Kidney (tissue), 22 donors: ENCODE measurements at places on chromosomes 5 and 9. TPM values are rescaled to one million over a fixed set of nuclear protein-coding genes. Genes with fewer than 3 reads are reported as not detected.

The RANBP17 gene
- 15.4 TPM for total RNA-seq

The TAS2R1 gene
- total RNA-seq, result not detected

The CDH12 gene
- total RNA-seq, result not detected

The COL23A1 gene
- total RNA-seq, result 8.7 TPM

DNA sequence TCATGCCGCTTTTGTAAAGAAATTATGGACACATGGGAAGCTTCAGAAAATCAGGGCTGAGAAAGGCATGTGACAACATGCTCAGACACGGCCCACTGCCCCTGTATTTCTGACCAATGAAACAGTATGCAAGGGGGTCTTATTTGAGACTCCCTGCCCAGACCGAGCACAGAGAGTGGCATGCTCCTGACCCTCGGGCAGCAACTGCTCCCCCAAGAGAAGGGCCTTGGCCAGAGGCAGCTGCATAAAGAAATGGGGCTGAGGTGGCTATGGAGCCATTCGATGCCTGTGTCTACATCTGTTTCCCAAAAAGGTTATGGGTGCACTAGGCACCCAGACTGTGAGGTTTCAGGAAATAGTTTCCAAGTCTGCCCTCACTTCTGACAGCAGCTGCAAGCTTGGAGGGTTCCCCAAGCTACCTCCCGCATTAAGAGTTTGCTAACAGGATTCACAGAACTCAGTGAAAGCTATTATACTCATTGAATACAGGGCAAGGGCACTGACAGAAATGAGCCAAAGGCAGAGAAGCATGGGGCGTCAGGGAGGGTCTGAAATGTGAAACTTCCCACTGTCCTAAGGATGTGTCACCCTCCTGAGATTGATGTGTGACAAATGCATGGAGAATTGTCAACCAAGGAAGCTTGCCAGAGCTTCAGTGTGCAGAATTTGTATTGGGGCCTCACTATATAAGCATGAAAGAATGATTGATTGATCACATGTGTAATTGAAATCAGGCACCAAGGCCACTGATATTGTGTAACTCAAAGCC, 94.3 kb downstream of the DAP start:
- no peak overlapping the region for H3K27ac ChIP-seq
- H3K36me3 ChIP-seq, result no peaks in the 10 kb centered on the region
- no peak overlapping the region for H3K4me3 ChIP-seq
- H3K4me1 ChIP-seq, result no peaks in the 10 kb centered on the region

DNA sequence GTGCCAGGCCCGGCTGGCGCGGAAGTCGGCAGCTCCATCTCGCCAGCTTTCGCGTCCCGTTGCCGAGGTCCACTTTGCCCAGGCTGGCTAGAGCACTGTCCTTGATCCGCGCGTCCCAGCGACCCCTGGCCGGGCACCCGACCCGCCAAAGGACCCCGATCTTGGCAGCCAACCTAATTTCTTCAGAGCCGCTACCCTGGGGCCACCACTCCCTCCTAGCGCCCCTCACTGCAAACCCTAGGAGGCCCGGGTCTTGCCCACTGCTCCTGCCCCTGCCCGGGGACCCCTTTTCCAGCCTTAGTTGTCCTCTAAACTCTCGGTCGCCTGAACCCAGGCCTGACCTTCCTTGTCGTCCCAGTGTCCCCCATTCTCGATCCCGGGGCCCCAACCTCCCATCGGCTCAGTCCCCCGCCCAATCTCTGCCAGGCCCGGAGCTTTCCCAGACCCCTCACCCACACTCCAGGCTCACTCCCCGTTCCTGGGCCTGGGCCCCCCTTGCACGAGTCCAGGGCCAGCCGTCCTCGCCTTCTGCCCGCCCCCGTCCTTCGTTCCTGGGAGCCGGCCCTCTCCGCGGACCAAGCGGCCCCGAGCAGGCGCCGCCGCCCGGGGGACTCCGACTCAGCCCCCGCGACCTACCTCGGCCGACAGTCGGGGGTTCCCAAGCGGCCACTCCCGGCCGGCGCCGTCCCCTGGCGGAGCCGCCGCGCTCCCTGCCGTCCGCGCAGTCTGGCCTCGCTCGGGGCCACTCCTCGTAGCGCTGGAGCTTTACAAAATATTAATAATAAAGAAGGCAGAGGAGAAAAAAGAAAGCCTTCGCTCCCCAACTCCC, 701 bp upstream of the LMX1B start:
- peaks cover 23% of the 10 kb centered on the region for H3K27me3 ChIP-seq
- peaks cover 19% of the 10 kb centered on the region for H3K4me1 ChIP-seq
- H3K27ac ChIP-seq, result no peak overlapping the region
- H3K4me3 ChIP-seq, result no peak overlapping the region
- no peaks in the 10 kb centered on the region for H3K36me3 ChIP-seq

GRCh38 chr5:34656700-34657273, 659 bp downstream of the RAI14 start:
- no peaks in the 10 kb centered on the region for H3K36me3 ChIP-seq
- peak overlapping the region; percentile 42 for H3K4me3 ChIP-seq
- peak; percentile 75 for DNase-seq
- H3K4me1 ChIP-seq, result peaks cover 4% of the 10 kb centered on the region
- peak overlapping the region; percentile 96 for H3K27ac ChIP-seq

GRCh38 chr5:153676821-153677220, 186.4 kb downstream of the GRIA1 start:
- H3K36me3 ChIP-seq, result no peaks in the 10 kb centered on the region
- H3K27ac ChIP-seq, result no peak overlapping the region
- no peaks in the 10 kb centered on the region for H3K4me1 ChIP-seq
- H3K27me3 ChIP-seq, result no peaks in the 10 kb centered on the region

DNA sequence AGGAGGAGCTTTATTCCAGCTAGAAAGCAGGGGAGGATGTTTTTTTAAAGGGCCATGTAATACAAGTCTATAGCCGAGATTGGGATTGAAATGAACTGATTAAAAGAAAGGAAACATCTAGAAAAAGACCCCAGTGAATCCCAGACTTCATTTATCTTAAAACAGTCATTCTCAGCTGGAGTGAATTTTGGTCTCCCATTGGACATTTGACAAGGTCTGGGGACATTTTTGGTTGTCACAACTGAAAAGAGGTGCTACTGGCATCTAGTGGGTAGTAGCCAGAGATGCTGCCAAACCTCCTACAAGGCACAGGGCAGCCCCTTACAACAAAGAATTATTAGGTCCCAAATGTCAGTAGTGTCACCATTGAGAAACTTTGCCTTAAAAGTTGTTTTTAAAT, 16.3 kb upstream of the SPINK4 start:
- H3K4me1 ChIP-seq, result no peaks in the 10 kb centered on the region
- no peaks in the 10 kb centered on the region for H3K27me3 ChIP-seq
- no peaks in the 10 kb centered on the region for H3K36me3 ChIP-seq
- H3K27ac ChIP-seq, result no peak overlapping the region
- DNase-seq, result no peak

- H3K4me3 ChIP-seq, result peak overlapping the region; percentile 31
- no peaks in the 10 kb centered on the region for H3K27me3 ChIP-seq
- no peaks in the 10 kb centered on the region for H3K36me3 ChIP-seq
- no peak for DNase-seq
- no peak overlapping the region for H3K27ac ChIP-seq
Observed at GRCh38 chr5:115850744-115851416, 9.1 kb downstream of the AP3S1 start.

DNA sequence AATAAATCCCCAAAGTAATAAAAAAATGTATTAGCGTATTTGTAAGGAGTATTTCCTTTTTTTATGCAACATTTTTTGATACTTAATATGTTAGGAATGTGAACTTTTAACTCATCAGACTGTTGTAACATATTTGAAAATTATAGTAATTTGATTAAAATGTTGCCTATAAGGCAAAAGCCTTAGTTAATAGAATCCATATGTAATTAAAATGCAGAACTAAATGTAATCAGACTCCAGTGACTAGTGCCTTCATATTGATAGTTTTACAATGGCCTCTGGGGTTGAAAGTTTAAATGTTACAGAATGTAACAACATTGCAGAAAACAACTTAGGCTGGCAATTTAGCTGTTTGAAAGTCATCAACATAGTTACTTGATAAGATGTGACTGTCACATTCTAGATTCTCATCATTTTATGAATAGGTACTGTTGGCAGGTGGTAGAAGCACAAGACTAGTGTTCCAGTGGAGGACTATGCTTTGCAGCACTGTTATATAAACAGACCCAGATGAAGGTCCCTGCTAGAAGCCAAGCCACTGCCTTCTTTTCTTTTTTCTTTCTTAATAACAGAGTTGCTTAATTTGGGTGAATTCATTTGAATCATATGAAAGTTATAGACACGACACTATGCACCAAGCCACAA, 382.9 kb downstream of the CCDC171 start:
- no peak for DNase-seq
- no peak overlapping the region for H3K4me3 ChIP-seq
- no peaks in the 10 kb centered on the region for H3K36me3 ChIP-seq
- no peaks in the 10 kb centered on the region for H3K27me3 ChIP-seq

DNA sequence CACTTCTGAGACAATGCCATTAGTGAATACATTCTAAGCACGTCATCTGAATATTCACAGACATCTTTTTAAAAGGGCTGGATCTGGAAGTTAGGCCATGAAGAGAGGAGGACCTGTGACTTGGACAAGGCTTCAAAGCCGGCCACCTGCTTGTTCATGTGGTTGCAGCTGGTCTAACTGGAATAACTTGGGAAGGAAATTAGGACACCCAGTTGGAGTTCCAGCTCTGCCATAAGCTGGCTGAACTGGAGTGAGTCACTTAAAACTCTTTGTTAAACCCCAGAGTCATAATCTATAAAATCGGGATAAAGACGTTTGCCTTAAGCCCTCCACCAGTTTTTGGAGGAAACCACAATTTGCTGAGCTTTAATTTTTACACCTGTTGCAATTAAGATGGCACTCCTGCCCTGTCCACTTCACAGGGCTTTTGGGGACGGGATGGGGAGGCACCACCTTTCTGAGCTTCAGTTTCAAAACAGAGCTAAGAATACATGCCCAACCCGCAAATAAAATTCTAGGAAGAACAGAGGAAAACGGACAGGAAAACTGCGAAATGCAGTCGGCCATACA, 536 bp upstream of the STX17 start:
- peaks cover 4% of the 10 kb centered on the region for H3K4me1 ChIP-seq
- no peaks in the 10 kb centered on the region for H3K36me3 ChIP-seq
- peak overlapping the region; percentile 41 for H3K27ac ChIP-seq
- no peaks in the 10 kb centered on the region for H3K27me3 ChIP-seq
- peak overlapping the region; percentile 94 for H3K4me3 ChIP-seq
- DNase-seq, result no peak

- no peak overlapping the region for H3K27ac ChIP-seq
- H3K4me3 ChIP-seq, result no peak overlapping the region
- no peak for DNase-seq
Observed at GRCh38 chr9:124062172-124062571, 50.6 kb downstream of the LHX2 start.

DNA sequence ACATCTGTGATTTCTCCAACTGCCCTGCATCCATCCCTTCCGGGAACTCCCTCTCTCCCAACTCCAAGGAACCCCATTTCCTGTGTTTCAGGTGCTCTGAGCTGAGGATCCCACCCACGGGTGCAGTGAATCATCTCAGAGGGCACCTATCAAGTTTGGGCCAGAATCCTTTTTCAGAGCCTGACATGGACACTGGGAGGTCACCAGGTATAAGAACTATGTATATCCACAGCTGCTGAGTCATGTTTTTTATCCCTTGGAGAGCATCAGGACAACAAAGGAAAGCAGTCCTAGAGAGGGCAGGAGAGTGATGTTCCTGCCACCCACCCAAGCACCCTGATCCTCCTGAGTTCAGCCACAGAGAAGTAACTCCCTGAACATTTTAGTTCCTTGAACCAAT, 3.8 kb downstream of the MED27 start:
- peaks cover 13% of the 10 kb centered on the region for H3K36me3 ChIP-seq
- H3K27ac ChIP-seq, result no peak overlapping the region
- H3K4me3 ChIP-seq, result no peak overlapping the region
